PC-3 (cell line): ENCODE measurements at places on chromosomes 5 and 9. TPM values are rescaled to one million over a fixed set of nuclear protein-coding genes. Genes with fewer than 3 reads are reported as not detected.

The ZNF883 gene
- not detected in 2 replicates for total RNA-seq

The HAPLN1 gene
- total RNA-seq = 7.8 and 11.2 TPM in 2 replicates

The BRD9 gene
- total RNA-seq = 50.4 and 64.7 TPM in 2 replicates

The IFNB1 gene
- total RNA-seq = not detected in 2 replicates

The TOPORS gene
- total RNA-seq = 11.2 and 11.4 TPM in 2 replicates

The PDZD2 gene
- total RNA-seq = 2.0 and 2.9 TPM in 2 replicates

The MARCHF11 gene
- not detected in 2 replicates for total RNA-seq

The KIAA0825 gene
- 0.07 and 0.23 TPM in 2 replicates for total RNA-seq

The FGF10 gene
- not detected in 2 replicates for total RNA-seq

The PCDHB3 gene
- total RNA-seq = 0.36 and 0.58 TPM in 2 replicates

The CNTNAP3 gene
- total RNA-seq = 26.3 and 38.0 TPM in 2 replicates

The FAM151B gene
- 1.7 and 2.3 TPM in 2 replicates for total RNA-seq

The CCDC171 gene
- 1.7 and 2.7 TPM in 2 replicates for total RNA-seq

The IFNK gene
- total RNA-seq = not detected in 2 replicates

The BSPRY gene
- total RNA-seq = 22.6 and 23.7 TPM in 2 replicates

The PRRX2 gene
- total RNA-seq = 0.47 and 1.3 TPM in 2 replicates

The PRLR gene
- 0.29 and 0.40 TPM in 2 replicates for total RNA-seq

The CARD9 gene
- total RNA-seq = 0.52 and 1.1 TPM in 2 replicates

The NUTM2F gene
- not detected in 2 replicates for total RNA-seq

The TMEFF1 gene
- total RNA-seq = not detected in 2 replicates

The CTNND2 gene
- total RNA-seq = 1.8 and 5.9 TPM in 2 replicates

The SLC34A1 gene
- 0.07 and 0.12 TPM in 2 replicates for total RNA-seq

The PDLIM4 gene
- 26.5 and 27.8 TPM in 2 replicates for total RNA-seq

The PCDHA4 gene
- total RNA-seq = 1.5 and 1.6 TPM in 2 replicates

The CAVIN4 gene
- total RNA-seq = 0.95 and 1.0 TPM in 2 replicates

The OSMR gene
- 13.7 and 20.3 TPM in 2 replicates for total RNA-seq

The SPINK1 gene
- not detected in 2 replicates for total RNA-seq

The LURAP1L gene
- total RNA-seq = 16.4 and 16.9 TPM in 2 replicates

The IL31RA gene
- total RNA-seq = 1.6 and 3.0 TPM in 2 replicates

The NTRK2 gene
- not detected in 2 replicates for total RNA-seq

The CCL21 gene
- total RNA-seq = not detected in 2 replicates

The CDO1 gene
- not detected in 2 replicates for total RNA-seq

The TAF11L5 gene
- not detected in 2 replicates for total RNA-seq

The CAMK2A gene
- 0.15 TPM in 1 of 2 replicates, not detected in the other for total RNA-seq

The ANKRD34B gene
- not detected in 2 replicates for total RNA-seq
